Adrenal gland (tissue), 19 donors: ENCODE measurements at places on chromosomes 12 and 14. TPM values are rescaled to one million over a fixed set of nuclear protein-coding genes. Genes with fewer than 3 reads are reported as not detected.

Gene LRP1
- polyA plus RNA-seq: 81.0 TPM

Gene GPR162
- polyA plus RNA-seq: 13.7 TPM

Gene C1QL4
- not detected for polyA plus RNA-seq

Gene PRH2
- 1.6 TPM for polyA plus RNA-seq

Gene TAS2R42
- polyA plus RNA-seq: not detected

Gene KIF21A
- polyA plus RNA-seq: 5.8 TPM

Gene KCNA1
- polyA plus RNA-seq: not detected

Gene MGST1
- 197 TPM for polyA plus RNA-seq

Gene ABHD12B
- polyA plus RNA-seq: 0.42 TPM

Gene MIPOL1
- 2.6 TPM for polyA plus RNA-seq

Gene PHETA1
- polyA plus RNA-seq: 3.6 TPM

Gene LRR1
- 4.7 TPM for polyA plus RNA-seq

Gene PNMA1
- polyA plus RNA-seq: 52.5 TPM

Gene NR1H4
- 17.2 TPM for polyA plus RNA-seq

Gene PRIMA1
- polyA plus RNA-seq: 4.2 TPM

DNA sequence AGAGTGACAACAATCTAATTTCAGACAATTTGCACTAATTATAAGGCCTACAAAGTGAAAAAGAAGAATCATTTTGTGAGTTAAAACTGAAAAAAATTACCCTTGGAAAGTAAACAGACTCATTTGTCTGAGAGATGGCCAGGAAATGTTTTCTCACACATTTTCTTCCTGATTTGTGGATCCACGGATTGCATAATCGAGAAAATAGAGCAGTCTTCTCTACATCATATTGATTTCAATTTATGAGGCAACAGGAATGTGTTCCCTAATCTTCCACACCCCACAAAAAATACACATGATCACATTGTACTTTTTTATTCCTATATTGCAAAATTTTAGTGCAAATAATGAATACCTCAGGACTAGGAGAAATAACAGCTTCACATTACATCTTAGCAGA lies 160.8 kb downstream of the CCER1 start:
- no peak for DNase-seq
- no peaks in the 10 kb centered on the region for H3K36me3 ChIP-seq
- no peak overlapping the region for H3K4me3 ChIP-seq
- no peaks in the 10 kb centered on the region for H3K4me1 ChIP-seq
- H3K27me3 ChIP-seq: no peaks in the 10 kb centered on the region

- H3K4me1 ChIP-seq: peaks cover 14% of the 10 kb centered on the region
- no peak overlapping the region for H3K4me3 ChIP-seq
- peak; percentile 81 for DNase-seq
- H3K36me3 ChIP-seq: no peaks in the 10 kb centered on the region
- no peak overlapping the region for H3K27ac ChIP-seq
These were observed 5.0 kb upstream of the SLC25A47 start for GRCh38 chr14:100317912-100318808.

GRCh38 chr12:69642531-69642930 lies 31.8 kb upstream of the LRRC10 start:
- H3K27me3 ChIP-seq: no peaks in the 10 kb centered on the region
- no peak overlapping the region for H3K27ac ChIP-seq
- H3K36me3 ChIP-seq: no peaks in the 10 kb centered on the region
- H3K4me1 ChIP-seq: no peaks in the 10 kb centered on the region
- DNase-seq: no peak

- no peaks in the 10 kb centered on the region for H3K27me3 ChIP-seq
- H3K4me3 ChIP-seq: no peak overlapping the region
- no peak overlapping the region for H3K27ac ChIP-seq
- H3K36me3 ChIP-seq: no peaks in the 10 kb centered on the region
- DNase-seq: no peak
- H3K4me1 ChIP-seq: no peaks in the 10 kb centered on the region
These were observed 238.2 kb upstream of the FLRT2 start for GRCh38 chr14:85291731-85292130.

GRCh38 chr14:96586921-96587822 lies 85.0 kb downstream of the PAPOLA start:
- no peak for DNase-seq
- peaks cover 8% of the 10 kb centered on the region for H3K27me3 ChIP-seq
- no peak overlapping the region for H3K27ac ChIP-seq
- H3K4me3 ChIP-seq: no peak overlapping the region

DNA sequence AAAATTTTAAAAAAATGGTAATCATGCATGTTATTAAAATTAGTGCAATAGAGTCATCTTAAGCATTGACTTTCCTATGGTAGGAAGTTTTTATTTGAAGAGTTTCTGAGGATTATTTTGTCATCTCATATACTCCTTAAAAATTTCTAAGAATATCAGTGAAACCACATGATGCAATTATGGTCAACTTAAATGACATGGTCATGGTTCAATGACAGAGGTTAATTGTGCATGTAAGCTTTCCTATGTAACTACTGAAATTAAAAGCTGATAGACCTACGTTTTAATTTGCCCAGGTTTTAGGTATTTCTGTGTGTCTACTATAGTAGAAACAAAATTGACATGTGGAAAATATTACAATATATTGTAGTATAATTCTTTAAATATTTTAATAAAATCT lies 21.0 kb upstream of the LMO3 start:
- no peaks in the 10 kb centered on the region for H3K4me1 ChIP-seq
- no peak overlapping the region for H3K4me3 ChIP-seq
- DNase-seq: no peak
- H3K27me3 ChIP-seq: no peaks in the 10 kb centered on the region

GRCh38 chr14:103702497-103703432 lies 12.5 kb downstream of the XRCC3 start:
- H3K4me3 ChIP-seq: no peak overlapping the region
- H3K27ac ChIP-seq: no peak overlapping the region
- no peak for DNase-seq
- H3K36me3 ChIP-seq: peaks cover 32% of the 10 kb centered on the region
- H3K27me3 ChIP-seq: no peaks in the 10 kb centered on the region

GRCh38 chr12:83046019-83046418 lies 359.3 kb downstream of the TMTC2 start:
- H3K27me3 ChIP-seq: no peaks in the 10 kb centered on the region
- no peak overlapping the region for H3K27ac ChIP-seq
- DNase-seq: no peak
- no peaks in the 10 kb centered on the region for H3K36me3 ChIP-seq
- H3K4me3 ChIP-seq: no peak overlapping the region
- peaks cover 12% of the 10 kb centered on the region for H3K4me1 ChIP-seq

GRCh38 chr14:56659378-56659777 lies 79.8 kb downstream of the TMEM260 start:
- H3K4me3 ChIP-seq: no peak overlapping the region
- no peak for DNase-seq
- no peaks in the 10 kb centered on the region for H3K4me1 ChIP-seq
- H3K27ac ChIP-seq: no peak overlapping the region

DNA sequence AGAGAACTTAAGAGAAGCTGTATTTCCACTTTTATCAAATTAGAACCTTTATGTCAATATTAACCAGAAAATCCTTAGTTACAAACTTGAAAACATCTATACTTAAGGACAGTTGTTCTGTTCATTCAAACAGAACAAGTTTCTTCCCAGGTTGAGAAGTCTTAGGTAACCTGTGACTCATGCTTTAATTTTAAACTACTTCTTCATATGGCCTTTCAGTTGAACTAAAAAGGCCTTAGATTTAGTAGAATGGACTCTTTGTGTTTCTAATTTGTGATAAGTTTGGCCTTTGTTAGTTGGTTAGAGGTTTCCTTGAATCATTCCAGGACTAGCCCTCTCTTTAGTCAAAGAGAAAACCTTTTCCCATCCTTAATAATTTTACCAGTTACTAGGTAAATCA lies 274.2 kb downstream of the FUT8 start:
- no peak for DNase-seq
- H3K4me3 ChIP-seq: no peak overlapping the region
- no peaks in the 10 kb centered on the region for H3K4me1 ChIP-seq
- H3K36me3 ChIP-seq: no peaks in the 10 kb centered on the region
- H3K27me3 ChIP-seq: no peaks in the 10 kb centered on the region
- H3K27ac ChIP-seq: no peak overlapping the region

- no peak overlapping the region for H3K4me3 ChIP-seq
- H3K27ac ChIP-seq: no peak overlapping the region
- peaks cover 16% of the 10 kb centered on the region for H3K4me1 ChIP-seq
- H3K27me3 ChIP-seq: no peaks in the 10 kb centered on the region
- no peak for DNase-seq
These were observed 219.8 kb upstream of the RGS6 start for GRCh38 chr14:71712478-71712877.

- H3K27me3 ChIP-seq: no peaks in the 10 kb centered on the region
- H3K27ac ChIP-seq: no peak overlapping the region
- no peak overlapping the region for H3K4me3 ChIP-seq
- no peaks in the 10 kb centered on the region for H3K36me3 ChIP-seq
- no peaks in the 10 kb centered on the region for H3K4me1 ChIP-seq
These were observed 123.8 kb upstream of the LRFN5 start for GRCh38 chr14:41482861-41483260.

- no peaks in the 10 kb centered on the region for H3K4me1 ChIP-seq
- H3K27me3 ChIP-seq: no peaks in the 10 kb centered on the region
- DNase-seq: no peak
- H3K36me3 ChIP-seq: no peaks in the 10 kb centered on the region
- no peak overlapping the region for H3K4me3 ChIP-seq
These were observed 218.9 kb downstream of the ITPR2 start for GRCh38 chr12:26614011-26614616.

GRCh38 chr12:12206776-12207388 lies 60.0 kb downstream of the LRP6 start:
- DNase-seq: no peak
- no peaks in the 10 kb centered on the region for H3K27me3 ChIP-seq
- no peaks in the 10 kb centered on the region for H3K36me3 ChIP-seq
- no peak overlapping the region for H3K4me3 ChIP-seq

DNA sequence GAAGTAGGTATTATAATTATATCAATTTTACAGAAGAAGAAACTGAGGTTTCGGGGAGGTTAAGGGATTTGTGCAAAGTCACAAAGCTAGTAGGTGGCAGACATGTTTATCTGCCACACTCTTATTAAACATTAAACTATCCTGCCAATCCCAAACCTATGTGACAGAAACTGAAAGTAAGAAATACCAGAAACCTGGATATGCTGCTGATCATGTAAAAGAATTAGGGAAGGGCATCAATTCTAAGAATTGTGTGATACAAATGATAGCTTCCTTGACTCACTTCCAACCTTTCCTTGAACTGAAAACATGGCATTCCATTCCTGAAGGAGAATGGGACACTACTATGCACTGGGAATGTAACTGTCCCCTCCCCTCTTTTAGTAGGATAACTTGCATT lies 16.9 kb downstream of the TAOK3 start:
- no peak overlapping the region for H3K27ac ChIP-seq
- no peak overlapping the region for H3K4me3 ChIP-seq
- no peak for DNase-seq
- peaks cover 11% of the 10 kb centered on the region for H3K4me1 ChIP-seq
- no peaks in the 10 kb centered on the region for H3K36me3 ChIP-seq
- no peaks in the 10 kb centered on the region for H3K27me3 ChIP-seq

DNA sequence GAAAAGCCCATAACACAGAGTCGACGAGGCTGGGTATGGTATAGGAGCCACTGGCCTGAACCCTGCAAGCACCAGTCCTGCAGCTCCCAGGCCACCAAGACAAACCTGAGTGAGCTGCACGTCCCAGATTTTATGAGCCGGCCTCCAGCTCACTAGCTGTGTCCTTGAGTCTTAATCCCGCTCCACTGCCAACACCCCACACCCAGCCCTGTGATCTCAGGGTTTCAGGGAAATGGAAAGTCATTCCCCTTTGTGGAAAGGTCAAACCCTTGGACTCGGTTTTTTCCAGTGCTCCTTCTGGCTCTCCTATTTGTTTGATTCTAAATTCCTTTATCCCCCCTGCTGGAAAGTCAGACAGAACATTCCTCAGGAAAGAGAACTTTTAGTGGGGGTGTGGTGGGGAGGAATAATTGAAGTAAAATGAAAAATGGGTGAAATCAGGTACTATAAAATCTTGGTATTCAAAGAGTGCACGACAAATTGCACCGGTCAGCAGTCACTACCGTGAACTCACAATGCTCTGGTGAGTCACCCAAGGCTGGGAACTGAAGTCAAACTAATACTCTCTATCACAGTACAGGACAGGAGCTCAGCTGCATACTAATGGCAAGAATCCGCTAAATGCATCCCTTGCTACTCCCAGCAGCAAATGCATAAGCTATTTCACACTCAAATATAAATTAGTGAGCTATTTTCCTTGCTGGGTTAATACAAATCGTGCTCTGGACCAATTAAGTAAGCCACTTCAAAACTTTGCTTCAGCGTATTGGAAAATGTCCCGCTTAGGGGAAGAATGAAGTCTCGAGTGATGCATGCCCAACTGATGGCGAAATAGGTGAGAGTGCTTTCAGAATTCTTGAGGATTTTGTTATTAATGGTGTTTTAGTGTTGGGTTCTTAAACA lies 9.0 kb downstream of the PITPNM2 start:
- peaks cover 65% of the 10 kb centered on the region for H3K4me1 ChIP-seq
- peak; percentile 94 for DNase-seq
- no peaks in the 10 kb centered on the region for H3K27me3 ChIP-seq
- H3K27ac ChIP-seq: peak overlapping the region; percentile 92
- H3K4me3 ChIP-seq: no peak overlapping the region

GRCh38 chr14:23669441-23669840 lies 33.3 kb downstream of the DHRS2 start:
- DNase-seq: no peak
- H3K27me3 ChIP-seq: no peaks in the 10 kb centered on the region
- no peak overlapping the region for H3K4me3 ChIP-seq
- H3K4me1 ChIP-seq: no peaks in the 10 kb centered on the region
- no peak overlapping the region for H3K27ac ChIP-seq

DNA sequence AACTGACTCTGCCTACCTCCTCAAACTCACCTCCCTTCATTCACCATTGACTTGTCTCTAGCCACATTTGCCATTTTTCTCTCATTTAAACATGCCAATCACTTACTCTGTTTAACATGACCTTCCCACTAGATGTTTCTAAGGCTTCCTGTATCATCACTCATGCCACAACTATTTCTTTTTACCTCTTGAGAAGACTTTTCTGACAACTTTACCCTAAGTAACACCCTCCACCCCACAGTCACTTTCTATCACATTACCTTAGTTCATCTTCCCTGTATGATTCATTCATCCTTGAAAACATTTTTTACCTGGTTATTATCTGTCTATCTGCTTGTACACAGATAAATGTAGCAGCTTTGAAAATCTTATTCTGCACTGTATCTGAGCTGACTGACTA lies 19.4 kb downstream of the PLCZ1 start:
- no peak for DNase-seq
- H3K4me3 ChIP-seq: no peak overlapping the region
- no peaks in the 10 kb centered on the region for H3K4me1 ChIP-seq
- H3K27me3 ChIP-seq: no peaks in the 10 kb centered on the region
- H3K27ac ChIP-seq: no peak overlapping the region

DNA sequence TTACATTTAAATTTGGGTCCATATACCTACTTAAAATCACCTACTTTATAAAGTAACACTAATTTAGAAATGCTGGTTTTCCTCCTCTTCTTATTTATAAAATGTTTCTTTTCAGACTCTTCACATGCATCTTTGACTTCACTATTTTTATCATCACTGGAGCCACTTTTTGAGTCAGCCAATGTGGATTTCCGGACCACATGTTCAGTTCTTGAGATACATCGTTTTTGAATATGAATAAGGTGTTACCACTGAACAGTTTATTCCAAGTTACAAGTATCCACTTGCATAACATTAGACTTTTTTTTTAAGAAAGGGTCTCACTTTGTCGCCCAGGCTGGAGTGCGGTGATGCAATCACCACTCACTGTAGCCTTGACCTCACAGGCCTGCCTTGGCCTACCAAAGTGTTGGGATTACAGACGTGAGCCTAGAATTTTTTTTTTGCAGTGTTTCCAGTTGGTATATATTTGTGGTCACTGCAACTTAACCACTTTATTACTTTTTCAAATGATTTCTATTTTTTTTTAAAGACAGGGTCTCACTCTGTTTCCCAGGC lies 5.7 kb downstream of the FNTB start:
- no peak overlapping the region for H3K4me3 ChIP-seq
- H3K27me3 ChIP-seq: no peaks in the 10 kb centered on the region
- no peak overlapping the region for H3K27ac ChIP-seq
- H3K36me3 ChIP-seq: no peaks in the 10 kb centered on the region
